Smooth muscle cell of the coronary artery (primary cell): ENCODE measurements at places on chromosomes 5 and 9. TPM values are rescaled to one million over a fixed set of nuclear protein-coding genes. Genes with fewer than 3 reads are reported as not detected.

Gene ZNF883
- 2.6 and 4.0 TPM in 2 replicates for total RNA-seq

Gene SPATA31C2
- total RNA-seq: not detected in 2 replicates

Gene STKLD1
- 0.35 and 0.75 TPM in 2 replicates for total RNA-seq

Gene SPINK13
- not detected in 2 replicates for total RNA-seq

Gene GLDC
- total RNA-seq: 0.83 and 4.2 TPM in 2 replicates

Gene ESM1
- 3.0 and 46.2 TPM in 2 replicates for total RNA-seq

Gene TYRP1
- 0.38 TPM in 1 of 2 replicates, not detected in the other for total RNA-seq

Gene TEX10
- total RNA-seq: 15.0 and 21.9 TPM in 2 replicates

Gene ATP10B
- total RNA-seq: under 0.01 TPM in 1 of 2 replicates, not detected in the other

Gene PFN3
- not detected in 2 replicates for total RNA-seq

Gene ARHGEF37
- total RNA-seq: 1.4 and 7.4 TPM in 2 replicates

Gene LCN10
- total RNA-seq: not detected in 2 replicates
